Activated CD4-positive, alpha-beta T cell treated with anti-CD3 and anti-CD28 coated beads, Interleukin-2, amount 50 U/mL, for 1 hour (primary cell): ENCODE measurements at places on chromosomes 3 and 15.

DNA sequence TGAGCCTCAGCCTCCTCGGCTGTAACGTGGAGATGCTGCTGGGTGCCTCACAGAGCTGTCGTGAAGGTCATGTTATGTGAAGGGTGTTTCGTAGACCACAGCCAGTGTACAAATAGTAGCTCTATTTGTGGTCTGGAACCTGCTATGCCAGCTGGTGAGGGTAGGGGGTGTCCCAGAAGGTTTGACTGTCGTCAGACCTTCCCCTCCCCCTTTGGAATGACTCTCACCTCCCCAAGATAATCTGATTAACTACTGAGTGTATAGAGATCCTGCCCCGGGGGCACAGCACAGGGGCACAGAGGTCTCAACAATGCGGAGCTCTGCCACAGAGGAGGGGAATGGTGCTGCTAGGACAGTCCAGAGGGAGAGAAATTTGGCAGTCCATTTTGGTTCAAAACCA is 20.5 kb downstream of the FGD5 start:
- DNase-seq = no peak

GRCh38 chr3:5194341-5194740 is 6.8 kb downstream of the EDEM1 start:
- no peak for DNase-seq

GRCh38 chr15:50260969-50261496 is 4.5 kb downstream of the HDC start:
- no peak for DNase-seq

- DNase-seq = no peak
These were observed 26.0 kb upstream of the CMC1 start for GRCh38 chr3:28215407-28215806.

DNA sequence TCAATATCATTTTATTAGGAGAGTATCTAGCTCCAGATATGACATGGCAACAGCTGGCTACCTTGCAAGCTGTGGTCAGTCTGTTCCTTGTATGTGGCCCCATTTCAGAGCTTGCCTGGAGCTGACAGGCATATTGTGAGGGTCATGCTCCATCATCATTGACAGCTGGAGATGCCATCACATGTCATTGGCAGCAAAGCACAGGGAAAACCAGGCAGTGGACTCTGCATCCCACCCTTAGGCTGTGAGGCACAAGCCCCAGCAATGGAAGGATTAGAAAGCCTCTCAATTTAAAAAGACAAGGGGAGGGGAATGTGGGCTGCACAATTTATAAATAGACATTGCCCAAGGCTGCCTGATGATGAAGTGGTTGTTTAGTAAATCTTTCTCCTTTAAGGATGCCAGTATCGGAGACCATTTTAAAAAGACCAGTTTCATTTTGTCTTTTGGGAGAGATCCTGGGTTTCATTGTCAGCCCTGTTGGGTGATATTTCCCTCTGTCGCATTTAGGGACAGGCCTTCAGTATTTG is 27.9 kb downstream of the LNP1 start:
- DNase-seq = no peak

GRCh38 chr3:12194209-12194608 is 35.5 kb upstream of the TIMP4 start:
- DNase-seq = no peak

DNA sequence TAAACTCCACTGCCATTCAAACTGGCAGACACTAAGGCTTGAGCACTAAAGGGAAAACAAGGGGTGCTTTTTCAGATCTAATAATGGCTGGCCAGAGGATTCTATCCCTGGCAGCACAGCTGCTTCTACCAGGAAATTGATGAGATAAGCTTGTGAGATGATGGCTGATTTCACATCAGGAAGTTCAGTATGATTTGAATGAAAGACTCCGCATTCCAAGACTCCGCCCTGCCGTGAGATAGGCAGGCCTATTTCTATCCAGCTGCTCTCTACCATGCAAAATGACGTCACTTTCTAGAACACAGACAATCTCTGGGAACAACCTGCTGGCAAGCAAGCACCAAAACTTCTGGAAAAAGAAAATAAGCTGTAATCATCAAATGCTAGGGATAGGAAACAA is 171.8 kb downstream of the WDR76 start:
- DNase-seq = no peak

- DNase-seq = no peak
These were observed 134.6 kb downstream of the PEAK1 start for GRCh38 chr15:77285057-77285997.

- DNase-seq = no peak
These were observed 15.3 kb downstream of the PCSK6 start for GRCh38 chr15:101474233-101474632.

GRCh38 chr3:134804508-134805480 is 9.7 kb downstream of the EPHB1 start:
- DNase-seq = no peak

- DNase-seq = no peak
These were observed 5.0 kb downstream of the WNT7A start for GRCh38 chr3:13874891-13875290.
